ENCODE measurements at places on chromosomes 1 and 21.

- peak; percentile 88 for DNase-seq
Measured at GRCh38 chr1:20322081-20322824, 31.6 kb downstream of the VWA5B1 start.

GRCh38 chr21:21034036-21034435 is 35.8 kb downstream of the NCAM2 start:
- DNase-seq = no peak

- DNase-seq = no peak
Measured at GRCh38 chr21:34558166-34558565, 46.2 kb upstream of the KCNE1 start.

DNA sequence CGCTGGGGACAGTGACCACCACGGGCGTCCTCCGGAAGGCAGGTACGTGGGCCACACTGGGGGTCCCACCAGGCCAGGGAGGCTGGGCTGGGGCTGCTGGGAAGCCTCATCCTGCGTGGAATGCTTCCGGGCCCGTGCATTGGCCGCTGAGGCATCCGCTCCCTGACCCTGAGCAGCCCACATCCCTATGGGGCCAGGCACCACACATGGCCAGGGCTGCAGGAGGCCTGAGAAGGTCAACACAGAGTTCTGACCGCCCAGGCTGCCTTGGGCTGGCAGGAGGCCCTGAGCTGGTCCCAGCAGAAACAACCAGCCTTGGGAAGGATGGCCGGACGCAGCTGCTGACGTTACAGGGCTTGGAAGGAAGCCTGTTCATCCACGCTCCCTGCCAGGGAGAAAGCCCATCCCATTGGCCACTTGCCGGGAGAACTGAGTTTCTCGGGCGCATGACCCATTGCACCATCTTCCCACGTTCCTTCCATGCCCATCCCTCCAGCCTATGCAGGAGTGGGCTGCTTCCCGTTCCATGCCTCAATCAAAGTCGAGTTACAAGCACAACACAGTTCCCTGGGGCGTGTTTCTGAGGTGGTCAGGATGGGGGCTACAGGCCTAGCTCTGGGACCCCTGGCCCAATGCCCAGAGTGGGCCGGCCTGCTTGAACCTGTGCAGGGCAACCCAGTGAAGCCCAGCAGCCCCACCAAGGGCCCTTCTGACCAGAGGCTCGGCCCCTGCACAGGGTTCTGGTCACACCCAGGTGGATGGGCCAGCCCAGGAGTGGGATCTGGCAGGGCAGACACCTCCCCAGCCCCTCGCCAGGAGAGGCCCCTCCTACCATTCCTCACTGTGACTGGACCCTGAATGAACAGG is 31.7 kb downstream of the TRIM11 start:
- no peak for DNase-seq

DNA sequence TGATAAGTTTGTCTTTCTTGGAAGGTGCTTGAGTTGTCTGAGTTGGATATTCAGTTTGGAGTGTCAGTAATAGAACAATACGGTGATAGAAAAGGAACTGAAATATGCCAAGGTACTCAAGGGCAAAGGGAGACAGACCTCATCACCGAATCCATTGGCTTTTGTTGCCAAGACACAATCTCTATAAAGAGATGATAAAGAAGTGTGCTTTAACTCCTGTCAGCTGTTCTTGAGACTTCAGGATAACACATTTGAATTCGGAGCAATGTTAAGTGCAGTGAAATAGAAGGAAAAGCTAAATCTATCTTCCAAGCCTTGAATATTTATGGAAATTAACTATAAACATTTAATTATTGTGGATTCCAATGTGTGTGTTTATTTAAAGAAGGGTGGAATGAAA is 194.7 kb downstream of the DISC1 start:
- DNase-seq = no peak

- no peak for DNase-seq
Measured at GRCh38 chr1:161373442-161373841, 5.8 kb upstream of the CFAP126 start.

DNA sequence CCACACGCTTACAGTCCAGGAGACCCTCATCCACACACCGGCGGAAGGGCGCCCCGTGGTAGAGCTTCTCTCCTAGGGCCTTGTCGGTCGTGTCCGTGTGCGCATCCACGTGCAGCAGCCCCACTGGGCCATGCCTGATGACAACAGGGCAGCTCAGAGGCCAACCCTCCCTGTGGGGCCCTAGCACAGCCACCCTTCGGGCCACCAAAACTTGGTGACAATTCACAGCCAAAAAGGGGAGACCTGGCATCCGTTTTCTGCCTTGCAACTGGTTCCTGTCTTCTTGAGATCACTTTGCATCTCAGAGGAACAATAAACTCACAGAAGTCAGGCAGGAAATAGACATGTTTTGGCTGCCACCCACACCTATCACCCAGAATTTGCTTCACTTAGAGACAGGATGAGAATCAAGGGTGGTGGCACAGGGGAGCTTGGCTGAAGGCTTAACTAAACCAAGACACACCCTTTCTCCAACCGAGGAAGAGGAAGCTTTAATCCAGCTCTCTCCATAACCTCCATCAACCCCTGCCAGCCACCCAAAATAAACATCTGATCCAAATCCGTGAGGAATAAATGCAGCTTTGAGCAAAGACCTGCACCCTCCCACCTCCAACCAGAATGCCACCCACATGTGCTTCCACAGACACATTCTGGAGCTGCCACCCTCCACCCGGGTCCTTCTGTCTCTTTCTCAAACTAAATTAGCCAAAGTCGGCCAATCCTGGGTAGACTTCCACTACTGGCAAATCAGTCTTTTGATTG is 5.7 kb downstream of the AGMAT start:
- DNase-seq = peak; percentile 62

- DNase-seq = no peak
Measured at GRCh38 chr1:212452323-212453155, 19.8 kb downstream of the NENF start.

- peak; percentile 63 for DNase-seq
Measured at GRCh38 chr1:31683997-31684396, 19.8 kb downstream of the COL16A1 start.

GRCh38 chr1:165451691-165452090 is 6.8 kb upstream of the RXRG start:
- no peak for DNase-seq

- no peak for DNase-seq
Measured at GRCh38 chr1:11952455-11953109, 18.1 kb downstream of the PLOD1 start.

- no peak for DNase-seq
Measured at GRCh38 chr1:178928041-178928440, 57.2 kb upstream of the ANGPTL1 start.

DNA sequence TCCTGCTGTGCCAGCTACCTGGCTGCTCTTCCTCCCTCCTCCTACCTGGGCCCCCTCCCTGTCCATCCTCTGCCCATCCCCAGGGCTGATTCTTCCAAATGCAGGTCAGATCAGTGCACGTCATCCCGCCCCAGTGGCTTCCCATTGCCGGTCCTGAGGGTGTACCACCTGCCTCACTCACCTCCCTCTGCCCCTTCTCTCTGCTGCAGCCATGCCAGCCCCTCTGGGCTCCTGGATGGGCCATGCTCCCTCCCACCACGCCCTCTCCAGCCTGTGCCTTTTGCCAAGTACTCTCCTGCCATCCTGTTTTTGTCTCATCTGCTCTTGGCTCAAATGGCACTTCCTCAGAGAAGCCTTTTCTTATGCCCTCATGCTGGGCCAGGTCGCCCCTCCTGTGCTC is 95.8 kb downstream of the ARHGEF10L start:
- DNase-seq = no peak

Measured in GM13976 (cell line).